ENCODE measurements at places on chromosomes 2 and 18. TPM values are rescaled to one million over a fixed set of nuclear protein-coding genes. Genes with fewer than 3 reads are reported as not detected.

- no peak for DNase-seq
Observed at GRCh38 chr2:187514930-187515329, 39.3 kb downstream of the TFPI start.

DNA sequence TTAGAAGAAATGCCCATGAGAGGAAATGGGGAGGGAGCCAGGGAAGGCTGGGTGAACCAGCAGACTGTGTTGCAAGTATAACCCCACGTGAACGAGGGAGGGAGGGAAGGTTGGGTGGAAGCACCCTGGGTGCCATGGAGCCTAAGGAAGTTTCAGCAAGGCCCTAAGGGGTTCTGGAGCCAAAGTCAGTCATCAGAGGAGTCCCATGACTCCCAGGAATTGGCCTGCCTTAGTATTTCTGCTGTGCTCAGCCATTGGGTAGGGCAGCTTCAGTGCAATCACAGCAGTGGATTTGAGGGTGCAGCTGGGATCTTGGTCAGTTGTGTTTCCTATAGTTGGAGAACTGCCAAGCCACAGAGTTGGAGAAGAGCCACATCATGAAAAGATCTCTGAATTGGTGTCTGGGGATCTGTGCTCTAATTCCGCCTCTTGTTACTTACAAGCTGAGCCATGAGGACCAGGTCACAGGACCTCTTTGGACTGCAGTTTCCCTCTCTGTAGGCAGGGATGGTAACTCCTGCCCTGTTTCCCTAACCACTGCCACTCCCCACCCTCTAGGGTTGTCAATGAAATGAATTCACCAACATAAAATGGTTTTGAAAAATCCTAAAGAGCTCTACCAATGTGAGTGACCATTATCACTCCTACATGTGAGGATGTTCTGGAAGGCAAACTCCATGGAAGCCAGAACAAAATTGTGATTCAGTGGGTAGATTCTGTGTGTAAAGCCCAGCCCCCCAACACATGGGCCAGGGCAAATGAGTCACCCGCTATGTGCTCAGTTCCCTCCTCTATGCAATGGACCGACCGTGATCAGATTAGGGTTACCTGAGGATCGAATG is 108.9 kb downstream of the CLIP4 start:
- DNase-seq, result no peak

DNA sequence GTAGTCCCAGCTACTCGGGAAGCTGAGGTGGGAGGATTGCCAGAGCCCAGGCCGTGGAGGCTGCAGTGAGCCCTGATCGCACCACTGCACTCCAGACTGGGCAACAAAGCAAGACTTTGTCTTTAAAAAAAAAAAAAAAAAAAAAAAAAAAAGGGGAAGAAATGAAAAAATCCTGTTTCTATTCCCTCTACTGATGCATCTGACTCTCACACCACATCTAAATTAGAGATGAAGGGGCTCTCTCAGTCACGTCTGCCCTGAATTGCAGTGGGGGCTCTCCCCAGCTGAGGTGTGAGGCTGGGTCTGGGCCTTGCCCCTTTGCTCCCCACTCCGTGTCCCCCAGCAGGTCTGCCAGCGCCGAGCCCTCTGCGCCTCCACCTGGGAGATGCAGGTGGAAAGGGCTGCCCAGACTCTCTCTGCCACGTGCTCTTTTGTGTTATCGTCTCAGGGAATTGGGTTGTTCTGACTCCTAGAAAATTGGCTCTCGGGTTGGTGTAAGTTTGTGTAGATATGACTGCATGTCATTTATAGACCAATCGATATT is 30.2 kb downstream of the TRAPPC12 start:
- DNase-seq, result no peak

The IL1F10 gene
- not detected for total RNA-seq

- no peak for DNase-seq
Observed at GRCh38 chr18:56267334-56267733, 371.1 kb downstream of the TXNL1 start.

DNA sequence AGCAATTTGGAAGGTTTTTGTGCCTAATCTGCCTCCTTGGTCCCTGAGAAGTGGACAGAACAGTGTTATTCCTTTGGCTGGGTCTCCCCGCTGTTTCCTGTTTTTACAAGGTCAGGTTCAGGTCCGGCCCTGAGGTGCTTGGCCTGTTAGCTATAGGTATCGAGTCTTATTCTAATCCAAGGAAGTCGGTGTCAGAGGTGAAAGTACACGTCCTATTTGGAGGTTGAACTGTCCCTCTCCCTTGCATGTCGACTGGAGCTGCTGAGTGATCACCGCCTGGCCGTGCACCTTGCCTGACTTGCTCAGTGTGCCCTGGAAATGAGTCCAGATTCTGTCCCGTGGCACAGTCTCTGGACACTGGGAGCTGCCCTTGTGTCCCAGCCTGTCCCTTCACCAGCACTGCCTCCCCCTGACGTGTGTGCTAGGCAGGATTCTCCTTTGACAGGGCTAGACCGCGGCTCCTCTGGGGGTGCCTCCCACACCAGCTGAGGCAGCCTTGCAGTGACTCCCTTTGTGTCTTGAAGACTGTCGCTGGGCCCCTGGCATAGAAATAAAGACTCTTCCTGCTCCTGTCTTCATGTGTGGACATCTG is 65.7 kb upstream of the RBM44 start:
- no peak for DNase-seq

GRCh38 chr2:100747996-100748615 is 71.8 kb upstream of the NPAS2 start:
- no peak for DNase-seq

The NEUROD1 gene
- total RNA-seq, result not detected

The NOSTRIN gene
- 21.5 TPM for total RNA-seq

The CIB4 gene
- total RNA-seq, result not detected

GRCh38 chr2:172239944-172240590 is 137.4 kb upstream of the DLX2 start:
- no peak for DNase-seq

GRCh38 chr18:49728542-49728941 is 84.8 kb downstream of the ACAA2 start:
- DNase-seq, result no peak

DNA sequence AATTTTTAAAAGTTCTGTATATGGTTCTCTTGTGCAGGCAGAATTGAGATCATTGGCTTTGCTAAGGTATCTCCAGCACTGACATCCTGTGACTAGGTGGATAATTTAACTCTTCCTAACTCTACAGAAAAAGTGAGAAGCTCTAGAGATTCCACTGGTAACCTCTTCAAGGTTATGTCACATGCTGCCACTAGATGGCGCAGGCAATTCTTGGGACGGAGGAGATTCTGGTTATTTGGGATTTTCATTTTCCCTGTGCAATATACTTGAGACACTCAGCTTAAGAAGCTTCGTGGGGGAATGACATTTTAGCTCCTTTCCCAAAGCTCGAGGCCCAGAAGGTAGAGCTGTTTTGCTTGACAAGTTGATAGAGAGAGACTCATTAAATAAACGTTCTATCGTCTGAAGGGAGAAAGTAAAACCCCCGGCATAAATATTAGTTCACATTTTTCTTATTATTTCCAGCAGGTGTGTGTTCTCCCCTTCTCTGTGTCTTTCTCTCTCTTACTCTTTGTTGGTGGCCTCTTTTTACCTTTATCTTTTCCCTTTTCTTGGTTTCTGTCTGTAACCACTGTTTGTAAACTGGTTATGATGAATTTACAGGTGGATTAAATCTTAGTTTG is 26.6 kb upstream of the LANCL1 start:
- no peak for DNase-seq

DNA sequence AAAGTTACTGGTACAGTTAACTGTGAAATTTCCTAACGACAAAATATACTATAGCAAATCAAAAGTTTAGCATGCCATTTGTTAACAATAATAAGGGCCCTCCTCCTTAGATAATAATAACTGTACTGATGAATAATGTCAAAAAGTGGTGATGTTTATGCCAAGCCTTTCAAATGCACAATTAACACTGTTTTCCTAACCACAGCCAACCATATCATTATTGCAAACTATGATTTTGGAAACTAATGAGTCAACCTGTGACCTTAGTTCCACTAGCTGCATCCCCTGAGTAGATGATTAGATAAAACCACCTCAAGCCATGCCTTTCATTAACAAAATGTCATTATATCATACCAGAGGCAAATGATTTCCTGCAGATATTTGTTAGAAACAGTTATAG is 25.1 kb upstream of the GPR75 start:
- no peak for DNase-seq

The OBSL1 gene
- total RNA-seq, result 123 TPM

The CHRND gene
- total RNA-seq, result not detected

The LIMS4 gene
- total RNA-seq, result 7.1 TPM

- no peak for DNase-seq
Observed at GRCh38 chr2:212505586-212505985, 33.0 kb downstream of the ERBB4 start.

- no peak for DNase-seq
Observed at GRCh38 chr2:189337656-189338055, 103.6 kb upstream of the WDR75 start.

DNA sequence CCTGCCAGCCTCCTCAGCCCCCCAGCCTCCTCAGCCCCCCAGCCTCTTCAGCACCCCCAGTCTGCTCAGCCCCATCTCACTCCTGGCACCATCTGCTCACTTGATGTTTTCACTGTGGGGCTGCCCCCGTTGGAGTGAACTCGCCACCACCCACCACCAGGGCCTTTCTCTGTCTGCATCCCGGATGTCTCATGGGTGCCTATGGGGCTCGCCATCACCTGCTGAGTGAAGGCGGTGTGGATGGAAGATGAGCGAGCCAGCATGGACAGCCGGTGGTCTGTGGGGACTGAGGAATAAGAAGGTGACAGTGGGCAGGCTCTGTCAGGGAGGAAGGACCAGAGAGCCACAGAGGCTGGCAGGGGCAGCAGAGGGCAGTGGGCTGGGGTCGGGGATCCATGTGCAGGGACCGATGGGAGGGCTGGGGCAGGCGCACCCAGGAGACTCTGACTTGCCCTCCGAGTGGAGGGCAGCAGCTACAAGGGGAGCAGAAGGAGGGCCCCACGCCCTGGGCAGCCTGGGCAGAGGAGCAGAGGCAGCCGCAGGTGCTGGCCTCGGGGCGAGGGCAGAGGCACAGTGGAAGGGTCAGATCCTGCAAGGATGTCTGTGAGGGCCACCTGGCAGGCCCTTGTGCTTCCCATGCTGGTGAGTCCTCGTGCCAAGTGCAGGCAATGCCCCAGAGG is 74.7 kb upstream of the ODC1 start:
- DNase-seq, result no peak

The SS18 gene
- 88.1 TPM for total RNA-seq

The CRYGD gene
- total RNA-seq, result not detected

DNA sequence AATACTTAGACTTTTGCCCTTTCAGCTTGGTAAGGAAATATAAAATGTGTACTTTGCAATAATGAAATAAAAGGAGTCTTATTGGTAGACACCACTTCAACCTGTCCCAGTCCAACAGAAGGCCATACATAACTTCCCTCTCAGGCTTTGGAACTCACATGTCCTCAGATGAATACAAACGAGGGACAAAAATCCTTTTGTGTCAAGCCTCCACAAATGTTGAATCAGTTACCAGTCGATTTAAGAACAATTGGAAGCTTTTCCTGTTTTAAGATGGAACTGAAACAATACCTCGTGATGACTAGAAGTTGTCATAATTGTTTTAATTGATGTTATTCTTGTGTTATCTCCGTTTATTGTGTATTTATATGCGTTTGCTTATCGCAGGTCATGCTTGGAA is 385.1 kb upstream of the POU3F3 start:
- DNase-seq, result no peak

The LOXL3 gene
- 8.6 TPM for total RNA-seq

DNA sequence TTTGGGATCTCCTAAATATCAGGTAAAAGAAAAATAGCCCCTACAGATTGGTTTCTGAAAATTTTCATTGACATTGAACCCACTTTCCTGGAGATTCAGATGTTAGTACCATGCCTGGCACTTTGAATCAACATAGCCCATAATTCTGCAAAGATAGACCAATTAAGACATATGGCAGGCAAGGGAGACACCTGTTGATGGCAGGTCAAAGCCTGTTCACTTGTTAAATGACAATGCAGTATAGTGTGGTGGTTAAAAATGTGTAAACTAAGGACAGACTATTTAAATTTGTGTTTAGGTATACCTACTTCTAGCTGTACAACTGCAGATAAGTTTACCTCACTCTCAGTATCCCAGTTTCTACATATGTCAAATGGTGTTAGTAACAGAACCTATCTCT is 178.1 kb upstream of the MMADHC start:
- no peak for DNase-seq

DNA sequence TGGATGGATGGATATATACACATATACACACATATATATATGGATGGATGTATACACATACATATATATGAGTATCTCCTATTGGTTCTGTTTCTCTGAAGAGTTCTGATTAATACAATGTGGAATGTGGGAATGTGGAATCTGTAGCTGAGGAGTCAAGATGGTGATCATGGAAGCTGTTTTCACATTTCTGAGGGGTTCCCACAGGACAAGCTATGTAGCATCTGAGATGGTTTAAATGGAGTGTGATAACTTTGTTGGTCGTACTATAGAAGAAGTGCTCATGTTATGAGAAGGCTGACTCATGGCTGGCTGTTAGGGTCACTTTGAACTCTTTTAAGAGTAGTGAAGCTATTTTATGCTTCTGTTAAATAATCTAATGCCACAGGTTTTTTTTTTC is 279.7 kb downstream of the MEIS1 start:
- DNase-seq, result no peak

GRCh38 chr2:2580341-2580740 is 249.3 kb upstream of the MYT1L start:
- DNase-seq, result no peak

DNA sequence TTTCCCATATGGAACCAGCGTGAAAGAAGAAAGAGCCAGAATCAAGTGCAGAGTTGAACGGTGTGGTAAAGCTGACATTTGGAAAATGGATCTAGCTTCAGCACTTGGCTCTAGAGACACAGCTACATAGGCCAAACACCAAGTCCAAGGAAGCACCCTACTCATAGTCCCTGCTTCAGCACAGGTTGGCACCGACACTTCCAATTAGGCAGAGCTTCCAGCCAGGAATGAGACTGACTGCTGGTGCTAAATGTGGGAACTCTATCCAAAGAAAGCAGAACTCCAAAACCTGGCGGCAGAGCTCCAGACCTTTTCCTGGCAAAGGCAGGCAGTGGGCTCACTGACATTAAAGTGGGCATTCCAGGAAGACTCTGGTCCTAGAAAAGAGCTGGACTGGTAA is 125.4 kb upstream of the CTNNA2 start:
- DNase-seq, result no peak

DNA sequence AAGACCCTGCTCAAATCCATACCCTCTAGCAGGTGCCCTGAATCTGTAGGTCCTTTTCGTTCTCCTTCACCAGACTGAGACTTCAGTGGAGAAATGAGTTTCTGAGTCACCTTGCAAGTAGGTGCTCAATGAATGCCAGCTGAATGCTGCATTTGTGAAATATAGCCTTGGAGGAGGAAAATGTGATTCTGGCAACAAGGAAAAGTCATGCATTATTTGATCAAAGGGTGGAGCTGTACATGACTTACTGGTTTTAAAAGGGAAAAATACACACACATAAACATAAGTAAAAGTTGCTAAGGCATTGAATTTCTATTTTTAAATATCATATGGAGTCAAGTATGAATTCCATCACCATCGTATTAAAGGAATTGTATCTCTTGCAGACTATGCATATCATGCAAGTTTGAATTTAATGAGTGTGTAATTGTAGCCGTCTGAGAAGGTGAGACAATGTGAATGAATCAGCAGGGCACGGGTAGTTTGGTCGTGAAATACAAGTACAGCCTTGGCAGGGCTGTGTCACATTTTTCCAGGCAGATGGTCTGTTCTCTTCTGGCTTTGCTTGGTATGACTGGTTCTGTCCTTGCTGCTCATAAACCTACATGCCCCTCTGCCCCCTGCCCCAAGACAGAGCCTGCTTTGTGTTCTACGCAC is 160.8 kb downstream of the COL6A3 start:
- DNase-seq, result no peak

The TGFA gene
- 2.0 TPM for total RNA-seq

The CNTNAP5 gene
- not detected for total RNA-seq
